ENCODE measurements at places on chromosomes 12 and 14.

GRCh38 chr12:24537083-24537860 is 411.6 kb downstream of the BCAT1 start:
- no peak for DNase-seq

DNA sequence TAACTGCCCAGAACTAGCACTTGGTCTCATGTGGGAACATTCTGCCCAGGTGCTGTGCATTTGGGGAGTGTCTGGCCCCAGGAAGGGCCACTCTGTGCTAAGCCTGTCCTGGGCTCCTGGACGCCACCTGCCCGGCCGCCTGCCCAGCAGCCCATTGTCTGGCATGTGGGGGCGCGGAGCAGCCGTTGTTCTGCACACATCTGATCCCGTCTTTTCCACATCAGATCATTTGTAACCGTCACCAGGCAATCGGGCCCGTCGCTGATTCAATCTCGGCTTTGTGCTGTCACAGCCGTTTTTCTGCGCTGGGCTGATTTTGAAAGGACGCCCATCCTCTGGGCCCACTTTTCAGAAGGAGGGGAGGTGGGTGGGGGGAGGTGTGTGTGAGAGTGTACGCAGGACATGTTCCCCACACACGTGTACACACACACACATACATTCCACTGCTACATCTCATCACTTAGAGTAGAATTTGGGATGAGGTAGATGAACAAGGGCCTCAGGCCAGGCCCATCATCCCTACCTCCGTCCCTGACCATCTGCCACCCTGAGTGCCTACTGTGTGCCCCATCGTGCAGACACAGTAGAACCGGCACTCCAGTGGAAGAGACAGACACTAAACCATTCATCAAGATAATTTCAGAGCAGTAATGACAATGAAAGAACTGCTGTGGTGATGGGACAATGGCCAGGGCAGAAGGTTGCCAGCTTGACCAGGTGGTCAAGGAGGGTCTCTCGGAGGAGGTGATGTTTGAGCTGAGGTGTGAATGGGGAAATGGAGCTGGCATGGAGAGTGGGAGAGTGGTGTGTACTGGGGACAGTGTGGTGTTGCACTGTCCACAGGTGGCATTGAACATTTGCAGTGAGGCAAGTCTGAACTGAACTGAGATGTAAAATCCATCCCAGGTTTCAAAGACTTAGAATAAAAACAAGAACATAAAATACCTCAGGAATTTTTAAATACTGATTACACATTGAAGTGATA is 19.0 kb downstream of the FAM222A start:
- no peak for DNase-seq

DNA sequence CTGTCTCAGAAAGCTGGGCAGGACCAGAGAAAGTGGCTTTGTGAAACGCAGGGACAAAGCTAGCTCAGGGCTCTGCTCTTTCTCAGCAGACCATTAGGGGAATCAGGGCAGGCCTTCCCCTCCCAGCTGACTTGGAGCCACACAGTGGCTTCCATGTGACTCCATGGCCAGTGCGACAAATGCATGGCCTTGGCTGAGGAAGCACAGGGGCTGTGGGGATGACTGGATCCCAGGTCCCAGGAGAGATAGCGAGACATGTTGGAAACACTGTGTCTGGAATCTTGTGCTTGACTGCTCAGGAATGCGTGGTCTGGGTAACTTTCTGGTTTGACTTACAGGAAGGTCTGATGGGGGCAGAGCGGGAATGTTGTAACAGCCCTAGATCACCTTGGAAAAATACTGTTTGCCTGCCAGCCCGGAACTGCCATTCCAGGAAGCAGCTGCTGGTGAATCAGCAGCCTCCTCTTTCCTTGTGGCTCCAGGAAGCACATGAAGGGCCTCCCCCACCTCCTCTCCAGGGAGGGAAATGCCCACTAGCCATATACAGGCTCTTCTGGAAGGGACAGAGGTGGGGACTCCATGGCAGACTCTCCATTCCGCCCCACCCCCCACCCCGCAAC is 133.5 kb upstream of the HIF1A start:
- no peak for DNase-seq

- DNase-seq: no peak
These were observed 26.4 kb upstream of the AEBP2 start for GRCh38 chr12:19412844-19413243.

DNA sequence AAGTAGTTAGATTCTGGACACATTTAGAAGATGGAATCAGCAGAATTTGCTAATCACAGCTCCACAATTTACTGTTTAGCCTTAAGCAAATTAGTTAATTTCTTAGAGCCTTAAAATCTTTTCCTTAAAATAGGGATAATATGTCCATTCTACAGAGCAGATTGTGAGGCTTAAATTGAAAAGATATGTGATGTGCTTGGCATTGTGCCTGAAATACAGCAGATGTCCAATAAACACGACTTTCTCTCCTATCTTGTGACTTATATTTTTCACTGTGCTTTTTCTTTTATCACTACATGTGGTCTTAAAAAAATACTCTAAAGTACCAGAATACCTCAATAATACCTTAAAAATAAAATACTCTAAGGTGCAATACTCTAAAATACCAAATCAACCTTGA is 30.6 kb downstream of the CCER1 start:
- no peak for DNase-seq

- DNase-seq: no peak
These were observed 213.9 kb downstream of the SLC15A4 start for GRCh38 chr12:128609861-128610260.

DNA sequence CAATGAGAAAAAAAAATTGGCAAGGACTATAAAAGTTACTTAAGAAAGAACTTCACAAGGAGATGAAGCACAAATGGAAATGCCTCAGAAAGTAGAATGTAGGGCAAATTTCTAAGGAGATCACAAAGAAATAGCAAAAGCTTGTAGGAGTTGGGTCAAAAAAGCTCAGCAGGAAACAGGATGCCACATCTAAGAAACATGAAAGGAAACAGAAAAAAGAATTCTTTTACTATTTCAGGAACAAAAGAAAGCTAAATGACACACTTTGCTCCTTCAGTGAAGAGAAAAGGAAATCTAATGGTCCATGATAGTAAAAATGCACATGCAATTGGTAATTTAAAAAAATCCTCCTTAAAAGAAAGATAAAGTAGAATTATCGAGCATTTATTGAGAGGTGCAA is 452.1 kb upstream of the GARIN6 start:
- no peak for DNase-seq

GRCh38 chr14:34325493-34325892 is 136.5 kb downstream of the SPTSSA start:
- no peak for DNase-seq

DNA sequence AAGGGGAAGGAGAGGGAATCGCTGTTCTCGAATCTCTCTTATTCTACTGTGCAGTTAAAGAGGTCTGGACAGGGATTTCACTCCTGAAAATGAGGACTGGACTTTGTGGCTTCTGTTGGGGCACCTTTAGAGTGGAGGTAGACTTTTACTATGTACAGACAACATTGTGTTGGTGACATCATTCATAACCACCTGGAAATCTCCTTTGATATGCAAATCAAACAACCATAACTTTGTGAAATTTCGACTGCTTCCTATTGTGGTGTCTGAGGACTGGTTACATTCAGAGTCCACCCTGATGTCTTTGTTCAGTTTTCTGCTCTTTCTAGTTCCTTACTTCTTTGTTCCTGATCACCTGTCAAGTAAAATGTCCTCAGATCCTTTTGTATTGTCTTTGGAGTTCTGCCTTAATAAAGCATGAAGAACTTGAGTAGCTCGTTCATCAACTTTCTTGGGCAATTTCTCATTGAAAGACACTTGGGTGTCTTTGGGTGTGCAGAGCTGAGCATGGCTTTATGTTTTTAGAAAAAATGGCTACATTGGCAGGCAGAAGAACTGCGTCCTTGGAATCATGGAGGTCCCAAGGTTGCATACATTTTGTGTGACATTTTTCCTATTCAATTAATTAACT is 29.8 kb downstream of the LRRK2 start:
- DNase-seq: no peak

GRCh38 chr12:7154042-7154441 is 23.9 kb downstream of the CLSTN3 start:
- DNase-seq: no peak

DNA sequence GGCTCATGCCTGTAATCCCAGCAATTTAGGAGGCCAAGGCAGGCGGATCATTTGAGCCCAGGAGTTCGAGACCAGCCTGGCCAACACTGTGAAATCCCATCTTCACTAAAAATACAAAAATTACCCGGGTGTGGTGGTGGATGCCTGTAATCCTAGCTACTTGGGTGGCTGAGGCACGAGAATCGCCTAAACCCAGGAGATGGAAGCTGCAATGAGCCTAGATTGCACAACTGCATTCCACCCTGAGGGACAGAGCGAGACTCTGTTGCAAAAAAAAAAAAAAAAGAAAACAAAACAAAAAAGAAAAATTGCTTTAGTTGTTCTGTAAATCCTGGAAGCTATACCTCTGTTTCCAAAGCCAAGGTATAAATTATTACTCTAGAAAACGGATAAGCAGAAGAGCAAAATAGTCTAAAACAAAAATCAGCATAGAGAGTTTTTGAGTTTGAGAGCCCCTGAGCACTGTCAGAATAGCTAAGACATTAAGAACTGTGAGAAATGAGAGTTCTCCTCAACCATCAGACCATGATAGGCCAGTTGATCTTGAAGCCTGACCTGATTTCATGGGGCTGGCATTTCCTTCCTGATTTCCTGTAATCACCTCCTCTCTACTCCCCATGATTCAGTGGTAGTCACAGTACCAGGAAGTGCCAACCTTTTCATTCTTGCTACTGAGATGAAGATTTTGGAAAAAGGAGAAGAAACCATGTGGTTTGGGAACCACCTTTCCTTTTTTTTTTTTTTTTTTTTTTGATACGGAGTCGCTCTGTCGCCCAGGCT is 31.7 kb downstream of the ATP2A2 start:
- DNase-seq: no peak

DNA sequence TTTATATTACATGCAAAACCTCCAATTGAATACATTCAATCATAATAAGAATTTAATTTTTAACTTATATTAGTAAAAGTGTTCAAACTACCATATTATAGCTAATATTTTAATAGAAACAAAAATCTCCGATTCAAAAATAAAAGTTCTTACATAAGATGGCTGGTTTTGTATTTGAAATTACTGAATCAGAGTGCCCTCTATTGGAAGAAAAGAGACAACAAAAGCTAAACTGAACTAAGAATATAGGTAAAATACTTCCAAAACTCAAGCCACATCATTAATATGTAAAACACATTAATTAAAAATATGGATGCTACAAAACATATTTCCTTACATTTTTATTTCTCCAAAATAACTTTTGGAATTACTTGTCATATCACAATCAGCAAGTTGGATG is 120.3 kb downstream of the GARIN6 start:
- DNase-seq: no peak

GRCh38 chr14:92963301-92964123 is 40.6 kb downstream of the CHGA start:
- DNase-seq: no peak

- no peak for DNase-seq
These were observed 184.2 kb upstream of the DIO3 start for GRCh38 chr14:101377069-101377468.

DNA sequence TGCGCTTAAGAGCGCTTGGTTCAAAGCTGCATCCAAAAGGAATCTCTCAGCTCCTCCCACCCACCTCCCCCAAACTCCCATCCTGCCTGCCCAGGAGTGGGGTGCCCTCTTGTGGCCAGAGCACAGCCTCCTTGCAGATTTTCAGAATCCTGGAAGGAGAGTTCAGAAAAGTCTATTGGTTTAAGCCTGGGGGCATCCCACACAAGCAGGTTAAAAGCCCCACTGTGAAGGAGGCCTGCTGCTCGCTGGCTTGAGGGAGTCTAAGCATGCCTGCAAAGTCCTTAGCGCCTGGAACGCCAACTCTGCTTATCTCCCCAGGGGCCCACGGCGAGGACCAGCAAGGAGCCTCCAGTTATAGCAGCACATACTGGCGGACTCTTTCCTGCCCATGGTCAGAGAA is 297.1 kb downstream of the KSR2 start:
- no peak for DNase-seq

DNA sequence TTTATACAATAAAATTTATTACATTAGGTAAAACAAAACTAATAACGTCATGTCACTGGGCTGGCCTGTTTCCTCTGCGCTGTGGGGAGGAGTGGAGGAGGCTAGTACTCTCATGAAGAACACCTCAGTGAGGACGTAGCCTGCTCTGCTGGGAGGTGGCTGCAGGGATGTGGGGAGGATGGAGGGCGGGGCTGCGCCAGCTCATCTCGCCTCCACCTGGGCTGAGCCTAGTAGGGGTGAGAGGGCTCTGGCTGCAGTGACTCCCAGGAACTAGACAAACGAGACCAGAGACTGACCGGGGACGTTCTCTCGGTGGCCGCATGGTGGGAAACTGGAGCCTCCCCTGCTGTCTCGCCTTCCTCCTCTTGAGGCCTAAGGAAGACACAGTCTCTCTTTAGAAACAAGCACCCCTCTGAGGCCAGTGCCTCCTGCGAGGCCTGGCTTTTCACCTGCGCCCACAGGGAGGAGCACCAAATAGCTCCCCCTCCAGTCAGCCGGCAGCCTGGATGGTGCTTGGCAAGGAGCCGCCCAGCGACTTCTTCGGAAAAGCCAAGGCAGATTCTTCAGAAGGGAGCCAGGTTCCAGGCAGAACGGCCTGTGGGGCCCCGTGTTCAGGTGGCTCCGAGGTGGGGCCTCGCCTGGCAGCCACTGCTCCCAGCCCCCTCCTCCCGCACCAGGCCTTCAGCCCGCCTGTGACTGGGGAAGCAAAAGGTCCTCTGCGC is 62.4 kb downstream of the PLEKHG3 start:
- DNase-seq: no peak

- DNase-seq: no peak
These were observed 13.7 kb downstream of the CFL2 start for GRCh38 chr14:34700622-34701130.
